ENCODE measurements at places on chromosomes 5 and 9.

- no peak for DNase-seq
Measured at GRCh38 chr9:73347720-73348119, 196.1 kb downstream of the ANXA1 start.

DNA sequence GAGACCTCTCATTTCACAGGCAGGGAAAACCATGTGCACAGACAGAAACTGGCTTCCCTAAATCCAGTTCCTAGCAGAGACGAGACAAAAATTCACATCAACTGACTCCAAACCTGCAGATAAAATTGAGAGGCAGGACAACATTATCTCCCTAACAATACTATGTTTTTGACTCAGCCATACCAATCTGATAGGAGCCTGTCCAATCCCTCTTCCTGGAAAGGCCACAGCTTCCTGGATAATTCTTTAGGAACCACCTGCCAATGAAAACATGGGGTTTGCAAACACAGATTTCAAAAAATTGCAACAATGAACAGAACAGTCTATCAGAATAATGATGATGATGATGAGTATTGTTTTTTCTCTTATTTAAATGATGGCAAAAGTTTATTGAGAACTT lies 22.4 kb downstream of the SH3TC2 start:
- DNase-seq: no peak

GRCh38 chr5:157842787-157843186 lies 16.2 kb downstream of the CLINT1 start:
- DNase-seq: no peak

GRCh38 chr5:110917161-110917875 lies 154.2 kb upstream of the TSLP start:
- DNase-seq: no peak

DNA sequence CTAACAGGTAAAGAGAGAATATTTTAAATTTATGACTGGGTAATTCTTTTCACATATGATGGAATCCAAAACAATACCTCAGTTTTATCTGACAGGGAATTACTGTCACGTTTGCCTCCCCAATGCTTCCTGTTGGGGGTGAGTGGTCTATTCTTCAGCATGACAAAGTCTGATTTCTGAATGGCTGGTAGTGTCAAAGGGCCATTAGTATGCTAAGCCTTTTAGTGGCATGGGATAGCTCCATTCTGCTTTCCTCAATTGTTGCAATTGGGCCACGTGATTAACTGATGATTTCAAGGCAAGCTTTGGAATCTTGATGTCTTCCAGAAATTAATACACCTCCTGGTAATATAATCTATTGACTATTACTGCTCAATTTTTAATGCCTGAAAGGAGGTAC lies 14.7 kb upstream of the NDUFS4 start:
- DNase-seq: peak; percentile 68

GRCh38 chr5:41637424-41637823 lies 127.0 kb upstream of the PLCXD3 start:
- DNase-seq: no peak

DNA sequence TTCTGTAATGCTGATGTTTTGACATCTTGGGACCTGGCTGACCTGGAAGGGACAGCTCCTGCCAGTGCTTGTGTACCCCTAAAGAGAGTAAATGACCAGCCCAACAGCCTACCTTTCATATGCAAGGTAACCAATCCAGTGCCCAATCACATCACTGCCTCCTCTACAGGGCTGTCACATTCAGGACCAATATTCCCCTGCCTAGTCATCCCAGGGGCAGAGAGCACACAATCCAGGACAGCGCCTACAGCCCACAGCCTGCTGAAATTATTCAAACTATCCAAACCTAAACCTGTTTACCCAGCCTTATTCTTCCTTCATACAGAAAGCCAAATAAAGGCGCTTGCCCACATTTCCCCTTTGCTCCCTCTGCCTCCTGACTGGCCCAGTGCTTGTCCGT lies 284.1 kb downstream of the CTNND2 start:
- DNase-seq: no peak

- DNase-seq: no peak
Measured at GRCh38 chr5:176732306-176732705, 78.1 kb upstream of the UNC5A start.

- DNase-seq: no peak
Measured at GRCh38 chr9:135103001-135103446, 15.6 kb downstream of the OLFM1 start.

DNA sequence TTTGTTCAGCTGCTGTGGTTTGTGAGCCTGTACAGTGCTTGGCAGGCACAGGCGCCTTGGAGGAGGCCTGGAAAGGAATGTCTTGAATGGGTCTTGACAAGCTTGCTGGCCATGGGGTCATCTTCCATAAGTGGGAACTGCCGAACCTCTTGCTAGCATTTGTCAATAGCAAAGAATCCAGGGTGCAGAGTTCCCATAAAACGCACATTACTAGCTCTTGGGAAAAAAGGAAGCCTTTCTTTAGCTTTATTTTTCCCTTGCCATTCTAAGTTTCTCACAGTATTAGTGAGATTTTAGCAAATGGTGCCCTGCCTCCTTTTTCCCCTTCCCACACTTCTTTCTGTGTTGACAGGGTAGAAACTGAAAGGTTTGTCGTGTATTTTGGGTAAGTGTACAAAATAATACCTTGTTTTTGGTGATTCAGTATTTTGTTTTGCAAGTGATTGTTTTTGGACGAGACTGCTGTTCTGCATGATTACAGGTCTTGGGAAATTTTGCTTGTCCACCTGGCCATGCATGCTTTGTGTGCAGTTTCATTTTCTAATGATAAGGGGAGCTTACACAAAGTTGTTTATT lies 82.0 kb downstream of the ADGRV1 start:
- DNase-seq: no peak

- no peak for DNase-seq
Measured at GRCh38 chr5:62082370-62082801, 223.6 kb upstream of the KIF2A start.

GRCh38 chr5:89417990-89418389 lies 535.0 kb upstream of the MEF2C start:
- no peak for DNase-seq

DNA sequence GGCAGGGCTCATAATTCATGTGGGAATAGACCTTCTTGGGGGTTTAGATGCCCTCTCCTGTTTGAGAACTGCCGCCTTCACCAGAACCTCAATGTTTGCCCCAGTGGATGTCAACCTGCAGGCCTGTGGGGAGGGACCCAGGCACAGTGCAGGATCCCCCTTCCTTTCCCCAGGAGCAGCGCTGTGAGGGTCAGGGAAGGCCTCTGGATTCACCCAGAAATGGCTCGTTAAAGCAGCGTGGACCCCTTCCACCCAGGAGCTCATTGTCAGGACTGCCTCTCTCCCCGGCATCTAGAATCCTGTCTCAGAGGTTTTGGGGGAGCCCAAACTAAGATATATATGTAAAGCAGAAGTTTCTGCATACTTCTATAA lies 188.3 kb downstream of the GADD45G start:
- no peak for DNase-seq

DNA sequence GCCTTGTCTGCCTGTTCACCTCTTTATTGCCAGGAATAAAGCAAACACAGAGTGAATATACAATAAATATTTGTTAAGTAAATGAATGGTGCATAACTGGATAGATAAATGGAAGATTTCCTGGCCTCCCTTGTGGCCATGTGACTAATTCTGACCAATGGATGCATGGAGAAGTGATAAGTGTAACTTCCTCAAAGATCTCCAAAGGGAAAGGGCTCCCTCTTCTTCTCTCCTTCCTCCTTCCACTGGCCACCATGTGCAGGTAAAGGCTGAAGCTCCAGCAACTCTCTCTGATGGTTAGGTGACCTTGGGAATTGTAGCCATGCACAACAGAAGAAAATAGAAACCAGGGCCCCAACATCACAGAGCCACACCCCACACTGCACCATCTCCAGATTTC lies 174.4 kb downstream of the EBF1 start:
- DNase-seq: no peak

- no peak for DNase-seq
Measured at GRCh38 chr5:36638056-36638455, 31.6 kb downstream of the SLC1A3 start.

- no peak for DNase-seq
Measured at GRCh38 chr5:109928046-109928445, 238.3 kb downstream of the MAN2A1 start.

DNA sequence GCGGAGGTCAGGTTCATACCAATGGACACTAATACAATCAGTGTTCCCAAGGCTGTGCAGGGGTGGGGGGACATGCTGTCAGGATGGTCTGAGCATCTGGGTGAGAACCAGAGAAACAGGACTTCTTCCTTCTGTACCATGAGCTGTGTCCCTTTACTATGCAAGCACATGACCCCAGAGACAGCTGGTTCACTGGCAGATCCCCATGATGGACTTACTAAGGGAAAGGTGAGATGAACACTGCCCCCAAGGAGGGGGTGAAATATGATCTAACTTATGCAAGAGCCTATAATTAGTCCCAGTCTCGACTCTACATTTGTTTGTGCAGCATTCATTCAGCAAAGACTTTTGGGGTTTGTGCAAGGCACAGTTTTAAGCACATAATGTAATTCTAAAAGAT lies 91.4 kb downstream of the LIFR start:
- DNase-seq: no peak

DNA sequence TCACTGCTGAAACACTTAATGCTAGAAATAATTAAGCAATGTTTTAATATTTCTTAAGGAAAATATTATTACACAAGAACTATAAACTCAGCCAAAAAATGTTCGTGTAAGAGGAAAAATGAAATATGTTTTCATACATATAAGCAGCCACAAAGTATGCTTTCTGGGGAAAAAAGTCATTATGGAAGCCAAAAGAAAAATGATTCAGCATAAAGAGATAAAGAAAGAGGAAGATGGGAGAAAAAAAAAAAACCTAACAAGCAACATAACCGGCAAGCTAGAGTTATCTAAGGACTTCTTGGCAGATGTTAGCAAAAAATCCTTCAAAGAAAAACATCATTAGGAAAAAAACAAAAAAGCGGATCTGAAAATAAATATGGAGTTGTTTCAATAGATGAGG lies 179.1 kb downstream of the MUSK start:
- no peak for DNase-seq
